Activated CD4-positive, CD25-positive, alpha-beta regulatory T cell (primary cell): ENCODE measurements at places on chromosomes 2 and 18.

DNA sequence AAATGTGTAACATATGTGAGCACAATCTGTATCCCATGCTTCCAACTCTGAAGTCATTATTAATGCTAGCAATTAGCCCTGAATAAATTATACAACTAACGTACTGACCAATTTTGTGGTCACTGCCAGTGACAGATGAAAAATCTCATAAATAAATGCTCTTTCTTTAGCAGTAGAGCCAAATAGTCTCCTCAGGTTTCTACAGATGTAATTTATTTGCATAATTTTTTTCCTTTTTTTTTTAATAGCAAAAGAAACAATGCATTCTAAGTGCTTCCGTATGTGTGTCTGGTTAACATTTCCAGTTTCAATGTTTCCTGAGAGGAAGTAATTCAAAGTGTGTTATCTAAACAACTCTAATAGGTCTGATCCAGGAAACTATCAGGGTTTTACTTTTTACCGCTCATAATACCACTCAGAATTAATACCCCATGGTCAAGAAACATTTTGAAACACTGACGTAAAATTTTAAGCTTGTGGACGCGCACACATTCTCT, 108.4 kb downstream of the MEP1B start:
- DNase-seq: no peak

GRCh38 chr2:207746131-207746530, 23.6 kb downstream of the FZD5 start:
- DNase-seq: no peak

DNA sequence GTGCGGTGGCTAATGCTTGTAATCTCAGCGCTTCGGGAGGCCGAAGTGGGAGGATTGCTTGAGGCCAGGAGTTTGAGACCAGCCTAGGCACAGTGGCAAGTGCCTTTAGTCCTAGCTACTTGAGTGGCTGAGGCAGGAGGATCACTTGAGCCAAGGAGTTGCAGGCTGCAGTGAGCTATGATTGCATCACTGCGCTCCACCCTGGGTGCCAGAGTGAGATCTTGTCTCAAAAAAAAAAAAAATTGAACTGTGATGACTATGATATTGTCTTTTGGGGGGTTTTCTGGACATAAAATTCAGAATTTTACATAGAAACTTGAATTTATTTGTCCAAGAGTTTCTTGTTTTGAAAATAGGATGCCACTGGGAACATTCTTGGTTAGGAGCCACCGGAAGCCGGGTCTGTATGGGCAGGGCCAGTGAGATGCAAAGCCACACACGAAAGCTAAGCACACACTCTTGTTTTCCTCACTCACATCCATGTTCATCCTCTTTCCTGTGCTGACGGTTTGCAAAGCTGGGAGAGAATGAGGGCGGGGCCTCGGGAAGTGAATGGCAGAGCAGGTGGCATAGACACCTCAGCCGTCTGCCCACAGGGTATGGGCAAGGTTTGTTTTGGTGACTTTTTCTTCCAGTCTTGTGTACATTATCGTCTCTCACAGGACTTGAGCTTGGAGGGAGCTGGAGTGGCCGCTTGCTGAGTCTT, 12.6 kb downstream of the AGAP1 start:
- DNase-seq: no peak

- no peak for DNase-seq
Observed at GRCh38 chr2:232873909-232874641, 4.0 kb downstream of the SNORC start.

DNA sequence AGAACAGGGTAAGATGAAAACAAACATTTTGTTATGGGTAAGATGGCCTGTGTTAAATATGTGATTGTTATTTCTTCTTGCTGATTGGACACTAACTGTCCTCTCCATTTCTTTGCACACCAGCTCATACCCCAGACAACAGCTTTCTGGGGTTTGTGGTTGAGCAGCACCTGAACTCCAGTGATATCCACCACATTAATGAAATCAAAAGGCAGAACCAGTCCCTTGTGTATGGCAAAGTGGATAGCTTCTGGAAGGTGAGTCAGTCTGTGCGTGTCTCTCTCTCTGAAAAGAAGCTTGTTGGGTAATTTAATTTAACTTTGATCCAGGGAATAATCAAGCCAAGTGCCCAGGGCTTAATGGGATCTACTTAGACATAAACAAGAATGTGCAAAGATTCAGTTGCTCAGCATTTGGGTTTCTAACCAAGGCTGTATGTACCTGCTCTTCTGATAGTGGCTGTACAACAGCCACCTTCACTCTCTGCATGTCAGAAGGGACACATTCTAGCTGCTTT, 108.3 kb downstream of the MGAT5 start:
- DNase-seq: no peak
